ENCODE measurements at places on chromosomes 1 and 21.

DNA sequence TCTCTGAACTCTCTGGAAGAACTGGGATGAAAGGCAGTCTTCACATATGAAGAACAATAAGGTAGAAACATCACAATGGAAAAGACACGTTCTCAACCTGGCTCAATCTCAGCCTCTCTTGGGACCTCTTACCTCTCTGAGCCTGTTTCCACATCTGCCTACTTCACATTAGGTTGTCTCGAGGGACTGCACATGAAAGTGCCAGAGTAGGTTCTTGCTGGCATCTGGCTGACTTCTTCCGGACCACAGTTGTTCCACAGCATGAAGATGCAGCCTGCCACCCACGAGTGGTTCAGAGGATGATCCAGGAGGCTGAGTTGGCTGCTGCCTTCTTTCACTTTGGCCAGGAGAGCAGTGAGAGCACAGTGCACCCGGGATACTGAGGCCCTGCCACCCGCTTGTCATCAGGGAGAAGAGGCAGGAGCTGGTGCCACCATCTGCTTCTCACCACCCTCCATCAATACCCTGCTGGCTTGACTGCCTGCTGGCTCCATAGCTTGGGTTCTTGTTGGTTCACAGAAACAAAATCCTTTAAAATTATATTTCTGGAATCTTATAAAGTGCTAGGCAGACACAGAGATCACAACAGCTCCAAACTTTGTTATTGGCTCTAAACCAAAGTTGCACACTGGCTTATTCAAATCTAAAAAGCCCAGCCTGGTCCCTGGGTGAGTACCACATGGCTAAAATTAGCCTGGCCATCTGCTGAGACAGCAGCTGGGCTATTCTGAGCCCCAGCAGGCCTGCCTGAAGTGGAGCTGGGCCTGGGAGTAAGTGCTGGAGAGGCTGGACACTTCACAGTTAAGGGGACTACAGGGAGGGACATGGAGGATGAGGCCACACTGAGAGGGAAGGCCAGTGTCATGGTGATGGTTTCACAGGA, 46.9 kb upstream of the LIN9 start:
- no peak for DNase-seq

- no peak for DNase-seq
Measured at GRCh38 chr1:145960468-145961108, 2.8 kb upstream of the LIX1L start.

- no peak for DNase-seq
Measured at GRCh38 chr1:152071123-152071522, 17.7 kb downstream of the TCHHL1 start.

DNA sequence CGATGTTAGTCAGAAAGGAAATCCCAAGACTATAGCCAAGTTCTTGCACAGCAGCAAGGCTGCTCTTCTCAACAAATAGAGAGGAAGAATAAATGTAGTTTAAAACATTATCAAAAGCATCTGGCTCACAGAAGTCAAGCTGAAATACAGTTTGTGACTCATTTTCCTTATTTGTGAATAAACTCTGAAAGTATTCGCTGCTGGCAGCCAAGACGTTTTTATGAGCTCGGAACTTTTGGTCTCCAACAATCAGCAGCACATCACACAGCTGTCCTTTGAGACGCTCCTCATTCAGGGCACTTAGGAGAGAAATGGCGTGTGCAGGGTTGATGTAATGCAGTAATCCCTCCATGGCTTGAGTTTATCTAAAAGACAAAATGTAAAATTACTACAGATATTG, 16.4 kb downstream of the ZBTB21 start:
- DNase-seq = no peak

- peak; percentile 4 for DNase-seq
Measured at GRCh38 chr1:26959722-26960624, at the start of gene KDF1. Gene KDF1, minus strand, starts transcription at chr1:26960468. Its CDS starts 8,088 bp downstream, at chr1:26952380.

- DNase-seq = no peak
Measured at GRCh38 chr1:3352299-3352951, 102.0 kb upstream of the ARHGEF16 start.
